ENCODE measurements at places on chromosomes 1 and 21. TPM values are rescaled to one million over a fixed set of nuclear protein-coding genes. Genes with fewer than 3 reads are reported as not detected.

Gene TMEM222
- 10.0 TPM for total RNA-seq

Gene CELF3
- total RNA-seq = not detected

Gene RNU1-2
- total RNA-seq = under 0.01 TPM

Gene TRMT1L
- total RNA-seq = 24.1 TPM

Gene SDC3
- 37.4 TPM for total RNA-seq

Gene HSD3B2
- total RNA-seq = not detected

Gene RHD
- total RNA-seq = not detected

GRCh38 chr1:108117945-108118902 is 81.9 kb downstream of the SLC25A24 start:
- no peaks in the 10 kb centered on the region for H3K4me1 ChIP-seq
- no peak for DNase-seq
- H3K36me3 ChIP-seq = no peaks in the 10 kb centered on the region
- H3K27ac ChIP-seq = no peak overlapping the region

DNA sequence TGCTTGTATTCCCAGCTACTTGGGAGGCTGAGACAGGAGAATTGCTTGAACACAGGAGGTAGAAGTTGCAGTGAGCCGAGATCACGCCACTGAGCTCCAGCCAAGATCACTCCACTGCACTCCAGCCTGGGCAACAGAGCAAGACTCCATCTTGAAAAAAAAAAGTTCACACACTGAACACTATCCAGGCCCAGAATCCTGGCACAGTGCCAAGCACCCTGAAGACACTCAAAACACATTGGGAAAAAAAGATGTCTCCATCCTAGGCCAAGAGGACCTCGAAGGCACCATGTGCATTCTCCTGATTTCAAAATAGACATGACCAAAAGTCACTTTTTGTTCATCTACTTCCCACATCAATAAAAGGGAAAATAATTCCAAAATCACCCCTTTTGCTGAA is 38.7 kb downstream of the SLC9A1 start:
- no peak overlapping the region for H3K4me3 ChIP-seq
- peak; percentile 71 for DNase-seq

GRCh38 chr1:83418558-83418957 is 580.4 kb downstream of the TTLL7 start:
- H3K4me3 ChIP-seq = no peak overlapping the region
- DNase-seq = no peak
- no peaks in the 10 kb centered on the region for H3K4me1 ChIP-seq
- no peaks in the 10 kb centered on the region for H3K36me3 ChIP-seq
- no peak overlapping the region for H3K27ac ChIP-seq
- no peaks in the 10 kb centered on the region for H3K27me3 ChIP-seq

DNA sequence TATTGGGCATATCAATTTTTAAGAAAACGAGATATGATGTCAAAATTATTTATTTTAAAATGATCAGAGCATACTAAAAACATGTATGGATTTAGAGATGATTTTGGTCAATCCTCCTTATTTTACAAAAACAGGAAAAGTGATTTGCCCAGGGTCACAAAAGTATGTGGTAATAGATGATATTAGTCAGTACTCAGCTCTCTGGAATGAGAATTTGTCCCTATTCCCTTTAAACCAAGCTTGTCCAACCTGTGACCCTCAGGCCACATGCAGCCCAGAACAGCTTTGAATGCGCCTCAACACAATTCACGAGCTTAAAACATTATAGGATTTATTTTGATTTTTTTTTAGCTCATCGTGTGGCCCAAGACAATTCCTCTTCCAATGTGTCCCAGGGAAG is 104.7 kb downstream of the AKT3 start:
- H3K4me3 ChIP-seq = no peak overlapping the region
- H3K4me1 ChIP-seq = peaks cover 2% of the 10 kb centered on the region
- H3K27me3 ChIP-seq = no peaks in the 10 kb centered on the region
- no peak for DNase-seq

GRCh38 chr1:202621446-202621845 is 88.8 kb downstream of the SYT2 start:
- H3K36me3 ChIP-seq = no peaks in the 10 kb centered on the region
- peaks cover 21% of the 10 kb centered on the region for H3K4me1 ChIP-seq
- H3K4me3 ChIP-seq = no peak overlapping the region

- H3K4me3 ChIP-seq = no peak overlapping the region
- H3K27me3 ChIP-seq = no peaks in the 10 kb centered on the region
- no peaks in the 10 kb centered on the region for H3K4me1 ChIP-seq
- H3K36me3 ChIP-seq = no peaks in the 10 kb centered on the region
- peak overlapping the region; percentile 20 for H3K27ac ChIP-seq
- no peak for DNase-seq
Observed at GRCh38 chr1:78388275-78388674, 102.5 kb upstream of the PTGFR start.

- no peak overlapping the region for H3K4me3 ChIP-seq
- no peaks in the 10 kb centered on the region for H3K36me3 ChIP-seq
- no peak for DNase-seq
- H3K27me3 ChIP-seq = no peaks in the 10 kb centered on the region
- H3K4me1 ChIP-seq = peaks cover 7% of the 10 kb centered on the region
Observed at GRCh38 chr1:161119092-161119903, 1.4 kb downstream of the NIT1 start.

- no peak overlapping the region for H3K27ac ChIP-seq
- no peak for DNase-seq
- no peaks in the 10 kb centered on the region for H3K36me3 ChIP-seq
- peaks cover 10% of the 10 kb centered on the region for H3K4me1 ChIP-seq
Observed at GRCh38 chr1:26824731-26825130, 1.8 kb upstream of the ZDHHC18 start.

DNA sequence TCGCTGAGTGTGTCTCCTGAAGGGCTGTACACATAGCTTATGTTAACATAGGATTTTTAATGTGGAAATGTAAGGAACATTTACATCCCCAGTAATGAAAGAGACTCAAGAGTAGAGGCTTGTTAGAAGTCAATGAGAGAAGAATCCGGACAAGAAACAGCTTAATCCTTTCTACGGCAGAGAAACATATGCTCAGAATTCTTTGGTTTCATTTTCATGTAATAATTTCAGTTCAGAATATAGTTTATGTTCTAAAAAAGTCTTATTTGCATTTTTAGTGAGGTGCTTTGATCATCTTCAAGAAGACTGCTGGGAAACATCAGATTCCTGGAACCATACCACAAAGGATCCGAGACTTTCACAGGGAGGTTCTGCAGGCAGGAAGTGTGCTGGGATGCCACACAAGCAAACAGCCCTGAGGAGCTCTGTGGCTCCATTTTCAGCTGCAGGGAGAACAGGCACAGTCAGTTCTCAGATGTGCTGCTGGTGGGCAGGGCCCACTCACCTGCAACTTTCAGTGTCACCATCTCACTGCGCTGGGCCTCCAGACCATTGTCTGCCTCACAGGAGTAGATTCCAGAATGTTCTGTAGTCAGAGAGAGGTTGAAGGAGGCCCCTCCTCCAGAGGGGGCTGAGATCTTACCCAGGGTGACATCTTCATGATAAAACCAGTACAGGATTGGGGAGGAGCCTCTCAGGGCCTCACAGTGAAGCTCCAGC is 28.4 kb downstream of the FCRL5 start:
- no peaks in the 10 kb centered on the region for H3K4me1 ChIP-seq
- H3K27ac ChIP-seq = no peak overlapping the region
- no peaks in the 10 kb centered on the region for H3K36me3 ChIP-seq

DNA sequence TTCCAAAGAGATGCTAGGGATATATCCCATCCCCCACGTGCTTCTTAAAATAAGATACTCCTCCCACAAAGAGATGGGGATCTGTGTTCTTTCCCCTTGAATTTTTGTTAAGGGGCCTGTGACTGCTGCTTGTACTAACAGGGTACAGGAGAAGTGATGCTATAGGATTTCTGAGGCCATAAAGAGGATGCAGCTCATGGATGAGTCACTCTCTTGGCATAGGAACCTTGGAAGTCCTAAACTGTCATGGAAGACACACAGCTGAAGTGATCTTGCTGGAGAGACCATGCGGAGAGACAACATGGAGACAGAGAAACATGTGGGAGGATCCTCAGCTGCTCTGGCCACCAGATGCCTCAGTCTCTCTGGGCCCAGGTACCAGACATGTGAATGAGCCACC is 157.2 kb downstream of the S1PR1 start:
- H3K27ac ChIP-seq = no peak overlapping the region
- no peaks in the 10 kb centered on the region for H3K27me3 ChIP-seq
- H3K4me1 ChIP-seq = no peaks in the 10 kb centered on the region
- H3K36me3 ChIP-seq = no peaks in the 10 kb centered on the region
- DNase-seq = no peak

- H3K4me3 ChIP-seq = no peak overlapping the region
- H3K36me3 ChIP-seq = no peaks in the 10 kb centered on the region
- H3K27ac ChIP-seq = no peak overlapping the region
- H3K4me1 ChIP-seq = no peaks in the 10 kb centered on the region
- DNase-seq = no peak
Observed at GRCh38 chr1:117707371-117707770, 101.5 kb downstream of the TENT5C start.

DNA sequence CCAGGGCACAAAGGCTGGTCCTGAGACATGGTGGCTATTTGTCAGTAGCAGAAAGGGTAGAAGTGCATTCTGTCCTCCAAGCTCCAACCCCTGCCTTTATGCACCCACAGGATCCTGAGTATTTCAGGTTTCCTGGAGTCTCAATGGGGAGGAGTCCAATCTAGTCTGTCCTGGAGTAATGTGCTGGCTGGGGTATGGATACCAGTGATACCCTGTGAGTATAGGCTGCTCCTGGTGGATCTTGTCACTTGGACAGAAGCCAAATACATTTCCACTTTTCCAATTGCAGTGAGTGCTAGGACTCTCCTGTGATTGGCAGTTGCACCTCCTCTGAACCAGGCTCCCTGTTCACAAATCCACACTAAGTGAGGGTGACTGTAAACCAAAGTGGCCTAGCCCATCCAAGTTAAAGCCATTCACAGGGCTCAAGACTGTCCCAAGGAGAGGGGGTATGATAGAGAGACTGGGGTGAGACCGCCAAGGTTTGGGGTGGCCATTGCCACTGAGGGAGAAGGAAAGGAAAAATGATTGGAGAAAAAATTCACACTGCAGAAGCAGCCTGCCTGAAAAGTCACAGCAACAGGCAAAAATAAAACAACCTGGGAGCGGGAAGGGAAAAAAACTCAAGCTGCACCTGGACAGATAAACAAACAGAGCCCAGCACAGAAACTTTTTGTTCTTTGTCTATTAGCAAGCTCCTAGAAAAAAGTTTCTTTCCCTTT is 163.4 kb upstream of the ETV3 start:
- no peaks in the 10 kb centered on the region for H3K27me3 ChIP-seq
- no peak overlapping the region for H3K27ac ChIP-seq
- no peak for DNase-seq
- H3K4me1 ChIP-seq = no peaks in the 10 kb centered on the region
- no peak overlapping the region for H3K4me3 ChIP-seq

DNA sequence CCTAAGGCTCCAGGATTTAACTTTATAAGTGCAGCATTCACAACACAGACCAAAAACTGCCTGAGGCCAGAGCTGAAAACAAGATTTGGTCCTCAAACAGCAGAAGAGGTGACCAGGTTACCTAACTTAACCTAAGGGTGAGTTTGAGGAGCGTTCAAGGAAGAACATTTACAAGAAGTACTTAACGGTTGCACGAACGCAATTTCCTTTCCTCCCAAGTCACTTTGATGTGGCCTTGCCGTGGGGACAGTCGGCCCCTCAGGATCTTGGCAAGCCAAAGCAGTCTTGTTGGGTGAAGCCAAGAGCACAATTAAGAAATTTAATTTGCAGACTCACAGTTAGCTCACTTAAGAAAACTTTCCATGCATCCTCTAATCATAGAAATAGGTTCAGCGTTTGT is 202.6 kb upstream of the COA6 start:
- no peak overlapping the region for H3K27ac ChIP-seq
- H3K4me3 ChIP-seq = no peak overlapping the region
- no peaks in the 10 kb centered on the region for H3K36me3 ChIP-seq
- H3K27me3 ChIP-seq = no peaks in the 10 kb centered on the region

DNA sequence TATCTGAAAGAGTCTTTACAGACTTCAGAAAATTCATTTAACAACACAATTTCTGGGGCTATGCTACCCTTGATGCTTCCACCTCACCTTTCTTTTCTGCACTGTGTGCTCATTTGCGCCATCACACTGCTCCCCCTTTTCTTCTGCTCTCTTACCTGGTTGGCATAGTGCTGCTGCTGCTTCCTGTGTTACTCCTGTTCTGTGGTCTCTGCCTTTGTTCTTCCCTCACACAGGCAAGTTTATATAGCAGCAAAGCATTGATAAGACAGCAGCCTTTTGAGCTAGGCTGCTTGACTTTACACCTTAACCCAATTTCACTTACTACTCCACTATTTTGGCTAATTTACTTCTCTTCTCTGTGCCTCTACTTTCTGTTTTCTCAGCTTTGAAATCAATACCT is 18.3 kb downstream of the SGIP1 start:
- H3K27ac ChIP-seq = no peak overlapping the region
- H3K27me3 ChIP-seq = no peaks in the 10 kb centered on the region
- H3K4me3 ChIP-seq = no peak overlapping the region
- no peaks in the 10 kb centered on the region for H3K36me3 ChIP-seq
- DNase-seq = no peak
- H3K4me1 ChIP-seq = no peaks in the 10 kb centered on the region

GRCh38 chr1:12448746-12449177 is 169.2 kb downstream of the DHRS3 start:
- peak; percentile 38 for DNase-seq
- no peaks in the 10 kb centered on the region for H3K27me3 ChIP-seq
- H3K4me3 ChIP-seq = no peak overlapping the region
- H3K36me3 ChIP-seq = no peaks in the 10 kb centered on the region

- H3K27me3 ChIP-seq = no peaks in the 10 kb centered on the region
- no peak overlapping the region for H3K4me3 ChIP-seq
- no peaks in the 10 kb centered on the region for H3K4me1 ChIP-seq
- H3K27ac ChIP-seq = peak overlapping the region; percentile 39
Observed at GRCh38 chr1:59422921-59423575, 126.2 kb downstream of the FGGY start.

DNA sequence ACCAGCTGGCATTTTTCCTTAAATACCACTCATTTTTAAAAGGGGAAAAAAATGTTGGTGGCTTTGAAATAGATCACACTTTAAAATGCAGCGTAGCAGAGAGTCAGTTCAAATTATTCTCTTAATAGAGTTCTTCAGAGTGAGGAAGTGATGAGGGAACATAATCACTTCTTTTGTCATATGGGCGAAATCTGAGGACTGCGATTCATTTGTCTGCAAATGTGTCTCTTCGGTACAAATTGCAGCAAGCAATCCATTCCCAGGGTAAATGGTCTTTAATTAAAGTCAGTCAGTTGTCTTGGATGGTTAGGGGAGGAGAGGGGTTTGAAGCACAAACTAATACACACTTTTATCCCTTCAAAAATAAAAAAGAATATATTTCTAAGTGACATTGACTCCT is 86.0 kb upstream of the SELENON start:
- DNase-seq = no peak
- no peak overlapping the region for H3K4me3 ChIP-seq
- H3K4me1 ChIP-seq = no peaks in the 10 kb centered on the region
- no peak overlapping the region for H3K27ac ChIP-seq
- H3K36me3 ChIP-seq = no peaks in the 10 kb centered on the region

GRCh38 chr1:93362237-93362636 is 16.5 kb downstream of the DR1 start:
- H3K4me1 ChIP-seq = no peaks in the 10 kb centered on the region
- no peak overlapping the region for H3K27ac ChIP-seq
- no peaks in the 10 kb centered on the region for H3K36me3 ChIP-seq
- H3K4me3 ChIP-seq = no peak overlapping the region

GRCh38 chr1:6183520-6183989 is 3.4 kb upstream of the CHD5 start:
- no peaks in the 10 kb centered on the region for H3K36me3 ChIP-seq
- peaks cover 4% of the 10 kb centered on the region for H3K27me3 ChIP-seq
- no peak overlapping the region for H3K27ac ChIP-seq
- H3K4me3 ChIP-seq = no peak overlapping the region
- H3K4me1 ChIP-seq = peaks cover 22% of the 10 kb centered on the region
